ENCODE measurements at places on chromosomes 4 and X. TPM values are rescaled to one million over a fixed set of nuclear protein-coding genes. Genes with fewer than 3 reads are reported as not detected.

The FGF5 gene
- polyA plus RNA-seq: 0.25 TPM

The NAA11 gene
- polyA plus RNA-seq: 0.09 TPM

The USP51 gene
- 7.4 TPM for polyA plus RNA-seq

The ASMT gene
- polyA plus RNA-seq: not detected

The TAF7L gene
- polyA plus RNA-seq: 0.18 TPM

Data from large intestine (tissue), 12 donors.